Stimulated activated naive CD8-positive, alpha-beta T cell treated with anti-CD3 and anti-CD28 coated beads, Interleukin-15, amount 100 ng/mL, for 72 hours (primary cell): ENCODE measurements at places on chromosomes 3 and 15.

DNA sequence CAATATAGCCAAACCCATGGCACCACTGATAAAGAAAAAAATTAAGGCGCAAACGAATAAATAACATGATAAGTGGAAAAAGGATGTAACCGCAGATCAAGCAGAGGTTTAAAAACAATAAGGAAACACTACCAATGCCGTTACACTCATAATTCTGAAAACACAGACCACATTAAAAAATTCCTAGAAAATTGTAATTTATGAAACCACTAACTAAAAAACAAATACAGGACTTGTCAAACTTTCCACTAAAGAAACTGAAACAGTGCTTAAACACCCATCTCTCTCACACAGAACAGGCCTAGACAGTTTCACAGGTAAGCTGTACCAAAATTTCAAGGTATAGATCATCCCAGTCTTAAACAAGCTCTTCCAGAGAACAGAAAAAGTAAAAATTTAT is 28.4 kb downstream of the PCSK6 start:
- DNase-seq = no peak

- DNase-seq = no peak
Measured at GRCh38 chr3:54755756-54756155, 172.1 kb downstream of the LRTM1 start.

DNA sequence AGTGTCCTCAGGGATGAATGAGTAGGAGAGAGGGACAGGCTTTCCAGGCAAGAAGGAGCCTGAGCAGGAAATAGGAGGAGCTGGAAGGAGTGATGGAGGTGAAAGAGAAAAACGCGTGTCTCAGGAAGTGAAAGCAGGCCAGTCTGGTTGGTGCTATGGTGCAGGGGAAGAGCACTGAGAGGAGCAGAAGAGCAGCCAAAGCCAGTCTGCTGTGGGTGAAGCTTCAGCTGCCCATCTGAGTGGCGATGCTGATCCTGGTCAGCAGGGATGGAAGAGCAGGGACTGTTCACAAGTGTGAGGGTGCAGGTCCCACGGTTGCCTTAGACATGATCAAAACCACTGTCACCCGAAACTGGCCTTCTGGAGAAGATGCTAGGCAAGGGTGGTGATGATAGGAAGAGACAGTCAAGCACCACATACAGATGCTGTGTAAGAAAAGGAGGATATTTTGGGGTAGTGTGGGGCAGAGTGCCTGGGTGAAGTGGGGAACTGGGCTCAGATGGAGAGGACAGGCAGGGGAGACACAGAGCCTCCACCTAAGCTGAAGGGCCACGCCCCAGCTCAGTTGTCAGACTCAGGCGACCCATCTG is 5.5 kb upstream of the KY start:
- DNase-seq = no peak

DNA sequence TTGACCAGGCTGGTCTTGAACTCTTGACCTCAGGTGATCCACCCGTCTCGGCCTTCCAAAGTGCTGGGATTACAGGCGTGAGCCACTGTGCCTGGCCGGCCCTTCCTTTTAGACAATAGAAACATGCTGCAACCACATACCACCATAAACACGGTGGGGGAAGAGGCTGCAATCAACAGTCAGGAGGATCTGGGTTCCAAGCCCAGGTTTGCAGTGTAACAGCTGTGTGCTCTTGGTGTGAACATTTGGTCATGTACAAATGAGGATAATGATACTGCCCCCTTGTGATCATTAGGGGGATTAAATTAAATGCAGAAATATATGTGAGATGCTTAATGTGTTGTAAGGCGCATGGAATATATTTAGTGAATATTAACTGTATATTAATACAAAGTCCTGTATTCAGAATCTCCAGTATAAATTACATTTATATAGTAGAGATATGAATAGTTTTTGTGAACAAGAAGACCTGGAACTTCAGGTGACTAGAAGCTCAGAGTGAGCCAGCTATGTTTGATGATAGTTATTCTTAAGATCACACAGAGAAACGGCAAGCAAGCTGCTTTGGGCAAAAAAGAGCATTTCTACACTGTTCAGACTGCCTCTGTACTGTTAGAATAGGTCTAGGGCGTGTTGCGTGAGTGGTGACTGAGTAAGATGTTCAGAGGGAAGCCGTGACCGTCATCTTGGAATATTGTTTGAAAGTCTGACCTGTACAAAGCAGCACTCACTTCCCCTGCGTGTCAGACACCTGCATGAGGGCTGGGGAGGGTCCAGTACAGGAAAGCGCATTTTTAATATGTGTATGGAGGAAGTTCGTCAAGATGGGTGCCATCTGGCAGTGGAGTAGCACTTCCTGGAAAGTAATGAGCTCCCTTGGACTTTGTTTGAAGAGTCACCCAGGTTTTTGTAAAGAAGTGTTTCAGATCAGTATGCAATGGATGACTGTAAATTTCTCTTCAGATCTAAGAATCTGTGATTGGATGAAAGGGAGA is 125.8 kb downstream of the PGPEP1L start:
- peak; percentile 6 for DNase-seq

- DNase-seq = no peak
Measured at GRCh38 chr3:55651011-55651410, 163.9 kb upstream of the WNT5A start.

GRCh38 chr15:31517711-31518110 is 191.1 kb downstream of the KLF13 start:
- no peak for DNase-seq

- peak; percentile 79 for DNase-seq
Measured at GRCh38 chr15:45635191-45635638, 386 bp downstream of the SQOR start.

GRCh38 chr3:195542316-195542697 is 818 bp downstream of the PPP1R2 start:
- DNase-seq = no peak
